ENCODE measurements at places on chromosomes 7 and 10.

DNA sequence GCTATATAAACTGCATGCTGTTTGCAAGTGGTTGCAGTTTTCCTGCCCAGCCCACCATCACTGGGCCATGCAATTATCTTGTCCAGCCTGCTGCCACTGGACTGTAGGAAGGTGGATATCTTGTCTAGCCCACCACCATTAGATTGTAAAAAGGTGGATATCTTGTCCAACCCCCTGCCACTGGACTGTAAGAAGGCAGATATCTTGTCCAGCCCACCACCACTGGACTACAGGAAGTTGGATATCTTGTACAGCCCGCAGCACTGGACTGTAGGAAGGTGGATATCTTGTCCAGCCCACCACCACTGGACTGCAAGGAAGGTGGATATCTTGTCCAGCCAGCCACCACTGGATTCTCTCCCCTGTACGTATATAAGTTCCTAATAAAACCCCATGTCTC, 69.8 kb downstream of the SKAP2 start:
- DNase-seq: no peak

DNA sequence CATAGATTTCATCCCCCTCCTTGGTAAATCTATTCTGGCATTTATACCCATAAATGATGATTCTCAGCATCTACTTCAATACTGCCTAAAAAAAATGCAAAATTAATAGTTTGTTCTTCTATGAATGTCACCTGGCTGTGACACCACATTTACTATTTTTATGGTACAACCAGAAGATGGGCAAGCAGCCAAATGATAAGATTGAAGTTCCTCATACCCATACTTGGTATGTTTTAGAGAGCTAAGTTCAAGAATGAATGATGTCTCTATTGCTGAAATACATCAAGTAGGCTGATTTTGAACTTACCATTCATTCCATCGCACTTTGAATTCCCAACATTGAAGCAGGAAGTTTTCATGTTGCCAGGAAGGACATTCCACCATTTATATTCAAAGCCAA, 134.2 kb downstream of the ELAPOR2 start:
- DNase-seq: no peak

GRCh38 chr10:8401531-8401930, 347.0 kb downstream of the GATA3 start:
- DNase-seq: no peak

DNA sequence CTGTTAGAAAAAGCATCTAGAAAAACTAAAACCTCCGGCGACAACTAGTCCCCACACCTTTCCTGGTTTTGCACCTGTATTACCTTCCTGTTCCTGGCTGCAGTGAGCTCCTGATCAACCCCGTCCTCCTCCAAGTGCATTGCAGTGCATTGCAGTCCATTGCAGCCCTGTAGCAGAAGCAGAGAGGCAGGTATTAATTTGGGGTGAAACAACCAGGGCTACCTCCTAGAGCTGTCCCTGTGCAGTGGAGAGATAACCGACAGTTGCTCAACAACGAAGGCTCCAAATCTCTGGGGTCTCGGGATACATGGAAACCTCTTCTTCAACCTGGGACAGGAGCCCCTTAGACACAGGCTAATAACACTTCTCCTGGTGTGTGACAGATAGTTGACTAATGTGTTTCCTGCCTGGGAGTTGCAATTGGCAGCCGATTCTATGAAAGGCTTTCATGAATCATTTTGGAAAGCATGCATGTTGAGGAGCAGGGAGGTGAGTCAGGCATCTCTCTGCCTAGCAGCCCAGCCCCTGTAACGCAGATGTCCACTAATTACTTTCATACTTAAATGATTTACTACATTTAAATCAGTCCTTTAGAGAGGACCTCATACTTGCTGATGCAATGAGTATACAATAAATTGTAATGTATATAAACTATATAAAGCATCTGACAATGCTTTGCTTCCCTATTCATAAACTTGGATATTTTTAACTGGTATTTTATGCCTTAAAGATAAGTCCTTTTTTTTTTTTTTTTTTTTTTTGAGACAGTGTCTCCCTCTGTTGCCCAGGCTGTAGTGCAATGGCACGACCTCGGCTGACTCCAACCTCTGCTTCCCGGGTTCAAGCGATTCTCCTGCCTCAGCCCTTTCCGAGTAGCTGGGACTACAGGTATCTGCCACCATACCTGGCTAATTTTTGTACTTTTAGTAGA, 59.0 kb downstream of the PRR15 start:
- no peak for DNase-seq

DNA sequence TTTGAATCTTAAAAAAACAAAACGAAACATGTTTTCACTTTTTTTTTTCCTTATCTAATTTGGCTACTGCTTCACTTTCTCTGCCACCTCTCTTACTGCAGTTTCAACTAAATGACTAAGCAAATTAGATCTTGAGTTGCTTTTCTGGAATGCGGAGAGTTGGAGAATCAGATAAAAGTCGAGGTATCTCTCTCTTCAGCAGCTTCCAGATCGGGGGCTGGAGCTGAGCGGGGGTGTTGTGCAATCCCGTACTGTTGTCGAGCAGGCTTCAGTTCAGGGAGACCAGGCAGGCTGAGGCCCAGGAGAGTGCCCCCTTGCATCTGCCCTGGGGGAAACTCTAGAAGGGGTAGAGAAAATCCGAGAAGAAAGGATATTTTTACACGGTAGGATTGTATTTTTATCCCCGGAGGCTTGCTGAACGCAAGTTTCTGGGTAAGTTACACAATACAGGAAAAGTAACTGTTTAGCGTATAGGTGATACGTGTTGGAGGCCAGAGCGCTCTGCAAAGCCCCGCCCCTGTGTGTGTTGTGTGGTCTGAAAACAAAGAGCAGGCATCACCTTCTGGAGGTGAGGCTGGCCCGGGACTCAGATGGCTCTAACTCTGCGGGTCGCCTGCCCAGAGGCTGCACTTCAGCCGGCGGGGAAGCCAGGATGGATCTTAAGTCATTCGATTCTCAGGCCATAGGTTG, 116.6 kb downstream of the KLF6 start:
- DNase-seq: peak; percentile 29

DNA sequence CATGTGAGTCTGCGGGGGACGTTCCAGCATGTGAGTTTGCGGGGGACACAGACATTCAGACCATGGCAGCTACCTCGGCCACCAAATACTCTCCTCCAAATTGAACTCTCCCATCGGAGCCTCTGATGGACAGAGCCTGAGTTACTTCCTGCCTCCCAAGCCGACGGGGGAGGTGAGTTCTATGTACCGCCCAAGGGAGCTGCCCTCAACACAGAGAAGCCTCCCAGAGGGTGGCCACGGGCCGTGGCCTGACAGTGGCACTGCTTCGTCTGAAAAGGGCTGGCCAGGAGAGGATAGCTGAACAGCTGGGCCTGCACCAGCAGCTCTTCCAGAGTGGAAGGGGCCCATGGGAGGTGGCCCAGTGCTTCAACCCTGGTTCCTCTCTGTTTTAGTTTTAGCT, 274.5 kb upstream of the PPP2R2D start:
- DNase-seq: no peak

GRCh38 chr10:42952931-42953683, 123.8 kb upstream of the RET start:
- DNase-seq: no peak

- no peak for DNase-seq
These were observed 11.7 kb upstream of the HILPDA start for GRCh38 chr7:128443831-128444600.

GRCh38 chr7:117086788-117087187, 133.5 kb downstream of the ST7 start:
- no peak for DNase-seq

DNA sequence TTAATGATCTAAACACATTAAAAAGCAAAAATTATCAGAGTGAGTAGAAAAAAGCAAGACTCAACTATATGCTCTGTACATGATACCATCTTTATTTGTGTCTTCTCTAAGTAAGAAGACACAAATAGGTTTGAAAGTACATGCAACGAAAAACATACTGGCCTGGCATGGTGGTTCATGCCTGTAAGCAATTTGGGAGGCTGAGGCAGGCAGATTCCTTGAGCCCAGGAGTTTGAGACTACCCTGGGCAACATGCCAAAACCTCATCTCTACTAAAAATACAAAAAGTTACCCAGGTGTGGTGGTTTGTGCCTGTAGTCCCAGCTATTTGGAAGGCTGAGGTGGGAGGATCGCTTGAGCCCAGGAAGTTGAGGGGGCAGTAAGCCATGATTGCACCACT, 78.1 kb upstream of the TOMM7 start:
- no peak for DNase-seq

GRCh38 chr7:75033064-75033463, 40.5 kb downstream of the RCC1L start:
- DNase-seq: no peak

- no peak for DNase-seq
These were observed 45.6 kb upstream of the ENO4 start for GRCh38 chr10:116803451-116804249.

GRCh38 chr10:11450427-11450826, 161.0 kb downstream of the USP6NL start:
- no peak for DNase-seq

DNA sequence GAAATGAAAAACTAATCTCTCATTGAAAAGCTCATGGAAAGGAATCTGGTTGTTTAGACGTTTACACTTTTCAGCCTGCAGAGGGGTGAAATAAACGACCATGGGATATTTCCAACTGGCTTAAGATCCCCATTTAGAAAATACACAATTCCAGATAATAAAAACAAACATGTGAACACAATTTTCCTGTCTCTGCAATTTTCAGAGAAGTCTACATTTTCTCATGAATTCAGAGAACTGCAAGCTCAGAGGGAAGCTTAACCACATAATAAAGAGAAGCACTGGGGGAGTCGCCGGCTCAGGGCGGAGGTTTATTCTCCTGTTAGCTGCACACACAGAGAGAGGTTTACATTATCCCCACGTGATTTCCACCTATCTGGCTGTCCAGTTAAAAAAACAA, 215.2 kb downstream of the FANK1 start:
- DNase-seq: no peak

DNA sequence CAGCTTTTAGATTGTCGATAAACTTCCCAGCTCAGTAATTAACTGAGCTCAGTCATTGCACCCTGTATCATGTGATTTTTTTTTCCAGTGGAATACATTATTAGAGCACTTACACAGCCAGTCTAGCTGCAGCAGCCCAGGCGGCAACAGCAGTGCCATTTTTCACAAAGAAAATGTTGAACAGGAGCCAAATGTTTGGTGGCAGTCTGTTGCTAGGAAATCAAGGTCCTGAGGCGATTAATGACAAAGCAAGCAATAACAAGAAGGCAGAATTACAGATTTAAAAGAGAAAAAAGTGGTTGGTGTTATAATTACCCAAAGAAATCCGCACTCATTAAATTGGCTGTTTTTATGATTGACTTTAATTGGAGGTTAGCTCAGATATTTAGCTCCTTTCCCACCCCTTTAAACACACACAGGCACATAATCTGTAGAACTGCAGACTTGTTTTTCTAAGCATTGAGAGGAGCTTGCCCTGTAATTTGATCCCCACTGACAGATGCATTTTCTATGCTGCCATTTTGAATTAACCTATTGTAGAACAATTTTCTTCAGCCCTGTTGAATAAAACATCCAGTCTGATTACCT, 267.4 kb downstream of the ADK start:
- no peak for DNase-seq

DNA sequence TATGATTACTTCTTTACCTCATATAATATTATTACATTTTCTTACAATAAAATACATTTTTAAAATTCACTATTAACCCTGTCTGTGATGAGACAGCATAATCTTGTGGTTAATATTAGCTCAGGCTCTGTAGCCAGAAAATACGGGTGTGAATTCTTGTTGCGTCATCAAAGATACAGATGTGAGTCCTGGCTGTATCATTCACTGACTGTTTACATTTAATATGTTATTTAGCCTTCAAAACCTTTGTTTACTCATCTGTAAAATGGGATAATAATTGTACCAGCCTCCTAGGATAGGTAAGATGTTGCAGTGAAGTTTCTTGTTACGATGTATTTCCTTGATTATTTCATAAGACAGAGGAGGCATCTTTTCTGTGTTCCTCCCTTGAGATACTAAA, 184.7 kb upstream of the PRPS1L1 start:
- DNase-seq: no peak

GRCh38 chr10:113970641-113971040, 73.0 kb upstream of the ADRB1 start:
- DNase-seq: no peak

DNA sequence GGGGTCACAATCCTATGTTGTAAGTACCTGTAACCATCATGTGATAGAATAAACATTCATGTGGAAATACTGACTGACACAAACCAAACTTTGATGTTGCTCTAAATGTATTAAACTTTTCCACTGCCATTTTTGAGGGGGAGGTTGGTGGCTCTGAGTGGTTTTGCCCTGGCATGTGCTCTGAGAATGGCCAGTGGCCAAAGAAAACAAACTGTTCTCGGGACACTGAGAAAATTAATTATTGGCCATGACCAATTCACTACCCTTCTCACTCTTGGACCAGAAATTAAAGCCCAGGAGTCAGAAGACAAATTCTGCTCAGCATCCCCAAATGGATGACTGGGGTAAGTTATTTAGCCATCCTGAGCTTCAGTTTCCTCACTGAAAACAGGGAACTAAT, 195.9 kb downstream of the XPNPEP1 start:
- no peak for DNase-seq

DNA sequence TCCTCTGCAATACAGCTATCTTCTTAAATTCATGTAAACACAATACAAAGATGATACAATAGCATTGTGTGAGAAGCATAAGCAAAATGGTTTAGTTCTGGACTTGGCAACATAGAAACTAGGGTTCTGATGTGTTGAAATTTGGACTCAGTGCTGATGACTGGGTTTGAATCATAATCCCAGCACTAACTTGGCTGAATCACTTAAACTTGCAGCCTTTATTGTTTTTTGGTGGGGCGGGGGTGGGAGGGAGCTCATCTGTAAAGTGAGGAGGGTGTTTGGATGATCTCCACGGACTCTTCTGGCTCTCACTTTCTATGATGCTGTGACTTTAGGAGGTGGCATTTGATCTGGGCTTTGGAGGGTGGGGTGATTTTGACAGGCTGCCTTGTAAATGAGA, 158.2 kb downstream of the WNT2 start:
- DNase-seq: no peak

- DNase-seq: no peak
These were observed 77.2 kb upstream of the ADARB2 start for GRCh38 chr10:1814556-1814955.

GRCh38 chr7:73606801-73607691, 17.3 kb downstream of the MLXIPL start:
- peak; percentile 29 for DNase-seq

Data from stimulated activated CD4-positive, alpha-beta T cell treated with anti-CD3 and anti-CD28 coated beads, Interleukin-1b, Interleukin-23, amount 100 ng/mL, for 1 hour (primary cell).